ENCODE measurements at places on chromosomes 5 and 9.

DNA sequence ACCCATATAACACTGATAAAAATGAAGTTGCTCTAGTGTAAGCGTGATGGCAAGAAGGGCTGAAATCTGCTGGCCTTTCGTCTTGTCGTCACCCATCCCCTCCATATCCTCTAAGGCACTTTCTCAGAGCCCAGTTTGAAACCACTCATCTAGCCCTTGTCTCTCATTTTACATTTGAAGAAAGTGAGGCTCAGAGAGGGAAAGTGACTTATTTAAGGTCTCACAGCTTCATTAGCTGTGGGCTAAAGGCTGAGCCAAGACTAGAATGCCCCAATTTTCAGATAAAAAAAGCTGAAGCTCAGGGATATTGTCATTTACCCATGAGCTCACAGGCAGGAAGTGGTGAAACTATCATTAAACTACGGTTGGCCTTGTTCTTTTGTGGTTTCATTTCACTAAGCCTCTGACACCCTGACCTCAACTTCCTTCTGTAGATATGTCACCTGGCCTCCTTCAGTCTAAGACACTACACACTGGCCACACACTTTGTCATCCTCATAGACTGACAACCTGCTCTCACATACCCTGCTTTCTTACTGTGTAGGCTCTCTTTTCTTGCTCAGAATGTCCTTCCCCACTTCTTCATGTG is 176.7 kb upstream of the DMAC1 start:
- DNase-seq, result peak; percentile 16

DNA sequence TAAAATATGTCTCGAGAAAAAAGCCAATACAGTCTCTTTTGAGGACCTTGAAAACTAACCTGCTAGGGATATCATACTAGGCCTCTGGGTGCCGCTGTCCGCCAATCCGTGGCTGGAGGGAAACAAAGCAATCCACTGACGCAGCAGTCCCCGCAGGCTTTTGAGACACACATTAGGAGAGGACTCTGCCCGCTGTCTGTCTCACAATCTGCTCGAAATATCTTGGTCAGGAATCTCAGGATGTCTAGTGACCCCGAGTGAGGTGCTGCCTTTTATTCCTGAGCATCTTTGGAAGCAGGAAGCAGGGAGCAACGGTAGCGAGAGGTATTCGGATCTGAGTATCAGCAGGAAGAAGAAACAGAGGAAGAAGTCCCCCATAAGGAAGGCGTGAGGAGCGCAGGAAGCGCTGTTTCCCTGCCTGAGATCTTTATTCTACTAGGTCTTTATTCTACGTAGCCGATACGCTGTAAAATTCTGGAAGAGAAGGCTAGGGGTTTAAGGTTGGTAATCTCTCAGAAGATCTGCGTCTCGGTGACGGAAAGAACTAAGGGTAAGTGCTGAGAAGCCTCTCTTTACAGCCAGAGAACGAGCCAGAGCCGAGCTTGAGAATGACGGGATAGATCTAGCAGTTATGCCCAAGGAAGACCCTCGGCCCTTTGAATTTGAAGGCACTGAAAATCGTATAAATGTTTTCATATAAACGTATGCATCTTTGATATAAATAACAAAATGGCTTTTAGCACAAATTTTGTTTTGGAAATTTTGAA is 4.0 kb upstream of the PCDHGA1 start:
- DNase-seq, result peak; percentile 43

DNA sequence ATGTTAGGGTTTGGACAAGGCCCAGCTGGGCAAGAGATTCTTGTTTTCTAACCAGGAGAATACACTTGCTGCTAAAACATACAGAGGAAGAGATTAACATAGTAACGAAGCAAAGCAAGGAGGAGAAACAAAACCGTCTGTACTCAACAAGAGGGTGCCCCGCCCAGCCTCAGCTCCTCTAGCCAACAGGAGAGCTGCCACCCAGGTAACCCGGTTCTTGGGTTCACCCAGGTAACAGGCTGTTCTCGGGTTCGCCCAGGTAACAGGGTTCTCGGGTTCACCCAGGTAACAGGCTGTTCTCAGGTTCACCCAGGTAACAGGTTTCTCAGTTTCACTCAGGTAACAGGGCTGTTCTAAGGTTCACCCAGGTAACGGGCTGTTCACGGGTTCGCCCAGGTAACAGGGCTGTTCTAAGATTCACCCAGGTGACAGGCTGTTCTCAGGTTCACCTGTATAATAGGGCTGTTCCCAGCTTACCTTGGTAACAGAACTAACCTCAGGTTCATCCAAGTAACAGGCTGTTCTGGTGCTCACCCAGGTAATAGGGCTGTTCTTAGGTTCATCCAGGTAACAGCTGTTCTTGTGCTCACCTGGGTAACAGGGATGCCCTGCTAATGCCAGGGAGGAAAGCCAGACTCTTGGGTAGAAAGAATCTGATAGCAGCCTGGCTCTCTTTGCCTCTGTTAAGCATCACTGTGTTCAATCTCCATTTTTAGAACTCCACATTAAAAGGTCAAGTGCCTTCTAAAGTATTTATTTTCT is 271.6 kb downstream of the SYK start:
- no peak for DNase-seq

GRCh38 chr5:149894237-149894636 is 50.4 kb downstream of the PDE6A start:
- DNase-seq, result no peak

DNA sequence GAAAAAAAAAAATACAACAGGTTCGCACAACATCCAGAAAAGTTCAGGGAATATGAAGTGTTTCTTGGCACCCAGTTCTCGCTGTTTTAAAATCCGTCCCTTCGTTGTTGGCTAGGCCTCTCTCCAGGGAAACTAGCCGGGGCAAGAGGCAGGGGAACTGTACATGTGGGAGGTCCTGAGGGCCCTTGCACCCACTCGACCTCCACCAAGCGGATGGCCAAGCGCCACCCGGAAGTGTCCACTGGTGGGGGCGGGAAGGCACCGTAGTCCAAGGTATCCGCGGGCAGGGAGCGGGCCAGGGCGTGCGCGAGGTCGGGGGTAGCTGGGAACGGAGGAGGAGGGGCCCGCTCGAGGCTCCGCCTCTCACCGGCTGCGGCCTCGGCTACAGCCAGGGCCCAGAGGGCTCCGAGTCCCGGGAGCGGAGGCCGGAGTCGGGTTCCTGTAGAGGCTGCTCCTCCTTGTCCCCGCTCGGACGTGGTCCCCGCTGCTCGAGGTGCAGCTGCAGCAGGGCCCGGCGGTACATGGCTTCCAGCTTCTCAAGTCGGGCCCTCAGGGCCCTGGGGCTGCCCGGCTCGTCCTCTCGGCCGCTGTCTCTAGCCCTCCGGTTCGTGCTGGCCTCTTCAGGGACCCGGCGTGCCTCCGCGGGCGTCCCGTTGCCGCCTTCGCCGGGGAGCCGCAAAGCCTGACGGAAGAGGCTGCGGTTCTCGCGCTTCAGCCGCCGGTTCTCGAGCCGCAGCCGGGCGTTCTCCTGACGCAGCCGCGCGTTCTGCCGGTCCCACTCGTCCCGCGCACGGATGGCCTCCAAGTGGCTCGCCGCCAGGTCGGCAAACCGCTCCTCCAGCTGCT is 720 bp downstream of the TUSC1 start:
- no peak for DNase-seq

GRCh38 chr9:81374459-81375186 is 314.7 kb downstream of the TLE1 start:
- no peak for DNase-seq

- no peak for DNase-seq
These were observed 147.5 kb upstream of the FGF10 start for GRCh38 chr5:44536650-44537260.

GRCh38 chr9:5721279-5722087 is 92.6 kb downstream of the RIC1 start:
- DNase-seq, result no peak

GRCh38 chr9:103819936-103820335 is 274.2 kb upstream of the SMC2 start:
- DNase-seq, result no peak

GRCh38 chr5:118616281-118616680 is 372.1 kb downstream of the DTWD2 start:
- no peak for DNase-seq

- no peak for DNase-seq
These were observed 11.1 kb upstream of the VAV2 start for GRCh38 chr9:134003237-134003636.

DNA sequence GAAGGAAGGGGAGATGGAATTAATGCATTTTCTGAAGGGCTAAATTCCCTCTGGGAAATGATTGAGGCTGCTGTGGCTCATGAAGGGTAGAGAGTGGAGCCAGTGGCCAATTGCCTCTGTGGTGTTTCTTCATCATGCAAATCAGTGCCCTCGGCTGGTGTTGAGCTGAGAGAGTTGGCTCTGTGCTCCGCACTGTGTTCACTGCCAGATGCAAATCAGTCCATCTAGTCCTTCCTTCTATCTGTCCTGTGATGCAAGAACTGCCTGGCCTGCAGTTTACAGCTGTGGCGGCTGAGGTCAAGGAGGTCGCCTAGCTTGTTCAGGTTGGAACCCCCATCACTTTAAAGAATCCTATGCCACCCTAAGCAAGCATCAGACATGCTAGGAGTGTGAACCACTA is 6.0 kb downstream of the TMEM171 start:
- no peak for DNase-seq

DNA sequence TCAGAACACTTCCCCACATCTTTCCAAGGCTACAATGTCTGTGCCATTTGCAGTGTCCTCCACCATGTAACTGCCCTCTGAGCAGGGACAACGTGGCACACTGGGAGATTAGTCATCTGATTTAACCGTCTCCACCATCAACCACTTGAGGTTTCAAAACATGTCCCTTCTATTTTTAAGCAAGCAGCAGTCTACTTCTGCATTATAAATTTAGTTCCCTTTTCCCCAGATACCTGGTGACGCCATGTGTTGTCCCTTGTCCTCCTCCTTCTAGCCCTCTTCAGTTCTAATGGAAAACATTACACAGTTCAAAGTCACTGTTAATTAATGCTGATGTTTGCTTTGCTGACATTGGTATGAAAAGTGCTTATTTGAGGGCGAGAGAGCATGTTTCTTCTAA is 52.8 kb downstream of the ATP10B start:
- DNase-seq, result no peak

DNA sequence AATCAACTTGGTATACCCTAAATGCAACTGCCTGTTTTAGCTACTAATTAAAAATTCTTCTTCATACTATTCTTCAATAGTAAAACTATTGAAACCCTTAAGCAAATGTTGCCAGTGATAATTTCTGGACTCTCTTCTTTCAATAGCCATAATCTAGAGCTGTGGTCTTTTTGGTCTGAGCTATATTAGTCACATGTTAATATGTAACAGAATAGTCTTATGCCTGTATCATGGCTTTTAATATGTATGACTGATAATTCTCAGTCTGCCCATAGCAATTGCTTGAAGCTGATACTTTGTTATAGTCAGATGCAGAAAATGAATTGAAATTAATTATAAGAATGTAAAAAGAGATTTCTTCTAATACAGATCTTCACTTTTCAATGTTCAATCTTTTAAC is 1871.9 kb upstream of the CDH6 start:
- no peak for DNase-seq

- no peak for DNase-seq
These were observed 4.6 kb downstream of the NIPAL4 start for GRCh38 chr5:157464519-157465171.

Data from stimulated activated CD8-positive, alpha-beta memory T cell treated with anti-CD3 and anti-CD28 coated beads, Interleukin-2, amount 100 ng/mL, for 1 hour (primary cell).